H9 (cell line): ENCODE measurements at places on chromosomes 2 and 18.

DNA sequence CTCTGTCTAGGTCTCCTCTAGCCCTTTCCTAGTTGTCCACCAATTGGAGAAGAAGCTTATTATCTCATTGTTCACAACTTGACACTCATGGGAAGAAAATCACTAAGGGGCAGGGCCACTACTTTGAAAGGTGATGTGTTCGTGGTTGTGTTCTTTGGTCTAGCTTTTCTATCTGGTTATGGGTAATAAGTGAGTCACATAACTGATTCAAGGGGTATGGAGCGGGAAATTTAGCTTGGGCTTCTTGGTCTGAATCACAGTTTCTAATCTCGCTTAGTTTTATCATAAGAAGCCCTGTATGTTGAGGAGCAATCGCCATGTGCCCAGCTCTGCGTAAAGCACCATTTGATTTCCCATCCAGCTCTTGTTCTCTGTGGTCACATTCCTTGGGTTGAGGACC, 18.7 kb upstream of the DYTN start:
- no peak for DNase-seq

DNA sequence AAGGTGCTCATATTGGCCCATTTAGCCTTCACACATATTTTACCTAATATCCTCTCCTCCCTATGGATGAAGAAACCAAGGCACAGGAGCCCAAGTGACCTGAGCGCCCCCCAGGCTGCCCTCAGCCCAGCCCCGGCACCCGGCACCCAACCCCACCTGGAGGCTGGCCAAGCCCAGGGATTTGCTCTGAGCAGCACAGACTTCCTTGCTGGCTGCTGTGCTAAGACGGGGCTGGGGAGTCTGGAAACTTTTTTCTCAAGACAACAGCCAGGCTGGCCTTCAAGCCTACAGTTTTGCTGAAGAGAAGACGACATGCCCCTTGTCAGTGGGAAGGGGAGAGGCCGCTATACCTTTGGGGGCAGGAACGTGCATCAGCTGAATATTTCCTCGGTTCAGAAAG, 52.7 kb upstream of the LAMA1 start:
- no peak for DNase-seq

GRCh38 chr2:22737144-22737543, 647.8 kb upstream of the KLHL29 start:
- no peak for DNase-seq

DNA sequence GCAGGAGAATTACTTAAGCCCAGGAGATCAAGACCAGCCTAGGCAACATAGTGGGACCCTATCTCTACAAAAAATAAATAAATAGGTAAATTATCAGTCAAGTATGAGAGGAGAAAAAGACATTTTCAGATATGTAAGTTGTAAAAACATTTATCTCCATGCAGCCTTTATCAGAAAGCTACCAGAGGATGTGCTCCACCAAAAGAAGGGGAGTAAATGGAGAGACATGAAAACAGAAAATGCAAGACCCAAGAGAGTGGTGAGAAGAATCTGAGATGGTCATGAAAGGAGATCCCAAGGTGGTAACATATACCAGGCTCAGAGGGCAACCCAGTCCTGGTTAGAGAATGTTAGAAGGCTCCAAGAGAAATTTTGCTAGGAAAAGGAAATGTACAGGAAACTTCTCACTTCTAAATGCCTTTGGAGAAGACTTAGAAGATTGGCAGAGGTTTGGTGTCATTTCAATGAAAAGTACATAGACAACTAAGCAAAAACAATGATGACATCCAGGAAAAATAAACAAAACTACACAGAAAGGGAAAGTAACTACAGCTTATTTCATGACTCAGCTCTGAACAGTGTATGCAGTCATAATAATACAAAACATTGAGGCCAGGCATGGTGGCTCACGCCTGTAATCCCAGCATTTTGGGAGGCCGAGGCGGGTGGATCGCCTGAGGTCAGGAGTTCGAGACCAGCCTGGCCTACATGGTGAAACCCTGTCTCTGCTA, 19.5 kb downstream of the CIB4 start:
- no peak for DNase-seq

DNA sequence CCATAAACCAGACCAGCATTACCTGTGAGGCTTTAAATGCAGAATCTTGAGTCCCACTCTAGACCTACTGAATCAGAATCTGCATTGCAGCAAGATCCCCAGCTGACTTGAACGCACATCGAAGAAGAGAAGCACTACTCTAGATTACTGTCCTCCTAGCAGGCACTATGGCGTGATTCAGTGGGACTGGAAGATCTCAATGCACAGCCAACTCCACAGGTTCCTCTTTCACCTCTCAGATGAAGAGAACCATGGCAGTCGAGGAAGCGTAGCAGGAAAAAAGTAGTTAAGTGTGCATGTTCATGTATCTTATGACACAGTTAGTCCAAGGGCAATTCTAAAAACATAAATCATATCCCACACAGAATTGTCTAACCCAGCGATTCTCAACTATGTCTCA, 97.4 kb downstream of the STK39 start:
- DNase-seq, result no peak

DNA sequence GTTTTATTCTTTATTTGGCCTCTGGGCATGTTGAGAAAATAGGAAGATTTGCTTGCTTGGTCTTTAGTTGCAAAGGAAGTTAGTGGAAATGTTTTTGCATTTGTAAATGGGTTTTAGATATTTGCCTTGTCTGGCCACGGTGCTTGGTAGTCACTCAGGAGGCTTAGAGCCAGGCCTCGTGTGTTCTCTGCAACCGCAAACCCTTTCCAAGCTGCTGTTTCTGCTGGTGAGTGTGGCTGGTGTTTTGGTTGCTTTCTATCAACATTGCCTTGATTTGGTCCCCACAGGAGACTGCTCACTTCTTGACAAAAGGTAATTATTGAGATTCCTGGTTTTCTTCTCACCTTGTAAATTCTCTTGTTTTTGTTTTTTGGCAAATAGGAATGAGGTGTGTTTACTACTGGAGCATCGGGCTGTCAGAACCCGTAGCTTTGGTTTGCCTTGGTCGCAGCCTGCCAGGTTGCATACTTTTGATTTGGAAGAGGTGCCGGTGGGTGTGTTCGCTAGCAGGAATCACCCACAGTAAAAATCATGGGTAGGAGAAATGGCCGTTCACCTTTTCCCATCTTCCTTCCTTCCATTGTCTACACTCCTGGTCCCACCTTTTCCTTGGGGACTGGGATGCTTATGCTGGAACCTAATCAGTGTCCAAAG, 15.8 kb downstream of the ASAP2 start:
- DNase-seq, result no peak

GRCh38 chr2:106363791-106364190, 104.4 kb downstream of the RGPD3 start:
- DNase-seq, result no peak

- DNase-seq, result no peak
Measured at GRCh38 chr2:11559786-11560155, 25.9 kb downstream of the GREB1 start.

DNA sequence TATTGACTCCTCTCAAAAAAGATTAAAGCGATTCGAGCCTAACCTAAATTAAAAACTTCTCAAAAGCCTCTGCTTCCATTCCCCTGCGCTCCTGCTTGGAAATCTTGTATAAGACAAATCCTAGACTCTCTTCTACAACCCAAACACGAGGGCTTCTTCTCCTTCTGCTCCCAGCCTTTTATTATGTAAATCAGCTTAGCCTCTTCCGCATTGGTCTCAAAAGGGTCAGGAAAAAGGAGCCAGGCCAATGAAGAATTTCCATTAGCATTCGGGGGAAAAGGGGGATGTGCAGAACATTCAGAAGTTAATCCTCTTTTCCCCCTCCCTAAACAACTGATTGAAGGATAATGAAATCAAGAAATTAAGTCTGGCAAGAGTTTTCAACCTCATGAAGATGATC, 107.9 kb downstream of the FAM124B start:
- DNase-seq, result no peak
